T-cell (primary cell): ENCODE measurements at places on chromosomes 2 and 18.

GRCh38 chr2:106059416-106060065, 134.6 kb downstream of the UXS1 start:
- no peaks in the 10 kb centered on the region for H3K27me3 ChIP-seq
- H3K4me3 ChIP-seq: no peak overlapping the region
- H3K27ac ChIP-seq: peak overlapping the region; percentile 36
- no peaks in the 10 kb centered on the region for H3K36me3 ChIP-seq
- H3K4me1 ChIP-seq: peaks cover 35% of the 10 kb centered on the region

DNA sequence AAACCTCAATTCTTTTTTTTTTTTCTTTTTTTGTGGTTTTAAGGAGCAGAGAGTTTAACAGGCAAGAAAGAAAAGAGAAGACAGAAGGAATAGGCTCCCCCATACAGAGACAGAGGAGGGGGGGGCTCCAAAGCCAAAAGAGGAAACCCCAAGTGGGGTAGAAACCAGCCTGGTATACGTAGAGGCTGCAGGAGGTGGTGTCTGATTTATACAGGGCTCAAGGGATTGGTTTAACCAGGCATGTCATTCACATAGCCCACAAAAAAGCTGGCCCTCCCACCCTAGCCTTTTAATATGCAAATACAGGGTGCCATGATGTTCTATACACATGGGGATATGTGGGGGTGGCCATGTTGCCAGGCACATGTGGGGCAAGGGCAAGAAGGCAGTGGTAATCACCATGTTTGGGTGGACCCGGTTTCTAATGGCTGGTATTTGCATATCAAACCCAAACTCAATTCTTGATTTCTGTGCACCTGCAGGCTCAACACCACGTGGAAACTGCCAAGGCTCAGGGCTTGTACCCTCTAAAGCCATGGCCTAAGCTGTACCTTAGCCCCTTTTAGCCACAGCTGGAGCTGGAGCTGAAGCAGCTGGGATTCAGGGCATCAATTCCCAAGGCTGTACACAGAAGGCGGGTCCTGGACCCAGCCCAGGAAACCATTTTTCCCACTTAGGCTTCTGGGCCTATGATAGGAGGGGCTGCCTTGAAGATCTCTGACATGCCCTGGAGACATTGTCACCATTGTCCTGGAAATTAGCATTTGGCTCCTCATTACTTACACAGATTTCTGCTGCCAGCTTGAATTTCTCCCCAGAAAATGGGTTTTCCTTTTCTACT, 170.3 kb downstream of the MAIP1 start:
- no peaks in the 10 kb centered on the region for H3K4me1 ChIP-seq
- H3K36me3 ChIP-seq: no peaks in the 10 kb centered on the region
- no peak for DNase-seq
- H3K27ac ChIP-seq: no peak overlapping the region
- H3K4me3 ChIP-seq: no peak overlapping the region
- H3K27me3 ChIP-seq: no peaks in the 10 kb centered on the region

DNA sequence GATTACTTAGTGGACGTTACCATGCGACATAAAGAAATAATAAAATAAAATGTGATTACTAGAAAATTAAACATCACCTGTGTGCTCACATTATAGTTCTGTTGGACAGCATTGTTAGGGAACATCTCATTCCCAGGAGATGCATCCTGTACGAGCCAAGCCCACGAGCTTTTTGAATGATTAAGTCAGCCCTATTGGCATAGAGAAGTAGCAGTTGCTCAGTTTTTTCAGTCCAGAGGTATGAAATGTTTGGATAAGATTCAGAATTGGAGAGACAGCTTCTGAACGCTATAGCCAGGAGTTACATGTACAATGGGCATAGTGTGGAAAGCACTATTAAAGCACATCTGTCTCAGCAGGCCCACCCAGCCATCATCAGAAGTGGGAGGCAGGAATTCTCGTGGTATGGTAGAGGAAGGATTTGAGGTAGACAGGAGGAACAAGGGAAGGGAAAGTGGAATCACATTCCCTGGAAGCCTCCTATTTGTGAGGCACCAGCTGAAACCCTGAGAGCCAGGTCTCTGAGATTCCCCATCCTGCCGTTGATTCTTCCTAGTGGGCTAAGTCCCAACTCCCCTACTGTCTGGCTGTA, 8.6 kb downstream of the SPATS2L start:
- H3K27ac ChIP-seq: no peak overlapping the region
- no peaks in the 10 kb centered on the region for H3K4me1 ChIP-seq
- no peaks in the 10 kb centered on the region for H3K27me3 ChIP-seq
- DNase-seq: no peak
- no peak overlapping the region for H3K4me3 ChIP-seq

- no peaks in the 10 kb centered on the region for H3K4me1 ChIP-seq
- H3K27ac ChIP-seq: no peak overlapping the region
- H3K27me3 ChIP-seq: peaks cover 16% of the 10 kb centered on the region
- DNase-seq: no peak
- H3K36me3 ChIP-seq: no peaks in the 10 kb centered on the region
Observed at GRCh38 chr2:104938231-104938941, 84.5 kb downstream of the POU3F3 start.

GRCh38 chr2:48176876-48177275, 270.6 kb upstream of the FBXO11 start:
- H3K27me3 ChIP-seq: no peaks in the 10 kb centered on the region
- H3K36me3 ChIP-seq: no peaks in the 10 kb centered on the region
- no peak overlapping the region for H3K27ac ChIP-seq
- H3K4me3 ChIP-seq: no peak overlapping the region

DNA sequence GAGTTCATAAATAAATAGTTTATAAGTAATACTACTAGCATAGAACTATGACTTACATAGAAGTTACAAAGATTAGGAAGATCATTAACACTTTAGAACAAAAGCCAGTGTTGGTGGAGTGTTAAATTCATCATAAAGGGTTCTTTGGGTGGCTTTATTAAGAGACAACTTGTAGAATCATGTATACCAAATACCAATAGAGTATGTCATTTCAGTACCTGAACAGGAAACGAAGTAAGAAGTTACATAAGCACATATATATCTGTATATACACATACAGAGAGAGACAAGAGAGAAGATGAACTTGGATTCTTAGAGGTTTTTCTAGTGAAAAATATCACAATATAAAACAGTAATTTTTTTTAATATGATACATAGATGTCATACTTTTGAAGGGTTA, 82.5 kb upstream of the OTX1 start:
- H3K27ac ChIP-seq: no peak overlapping the region
- no peak overlapping the region for H3K4me3 ChIP-seq
- H3K27me3 ChIP-seq: no peaks in the 10 kb centered on the region
- no peaks in the 10 kb centered on the region for H3K36me3 ChIP-seq
- no peaks in the 10 kb centered on the region for H3K4me1 ChIP-seq

DNA sequence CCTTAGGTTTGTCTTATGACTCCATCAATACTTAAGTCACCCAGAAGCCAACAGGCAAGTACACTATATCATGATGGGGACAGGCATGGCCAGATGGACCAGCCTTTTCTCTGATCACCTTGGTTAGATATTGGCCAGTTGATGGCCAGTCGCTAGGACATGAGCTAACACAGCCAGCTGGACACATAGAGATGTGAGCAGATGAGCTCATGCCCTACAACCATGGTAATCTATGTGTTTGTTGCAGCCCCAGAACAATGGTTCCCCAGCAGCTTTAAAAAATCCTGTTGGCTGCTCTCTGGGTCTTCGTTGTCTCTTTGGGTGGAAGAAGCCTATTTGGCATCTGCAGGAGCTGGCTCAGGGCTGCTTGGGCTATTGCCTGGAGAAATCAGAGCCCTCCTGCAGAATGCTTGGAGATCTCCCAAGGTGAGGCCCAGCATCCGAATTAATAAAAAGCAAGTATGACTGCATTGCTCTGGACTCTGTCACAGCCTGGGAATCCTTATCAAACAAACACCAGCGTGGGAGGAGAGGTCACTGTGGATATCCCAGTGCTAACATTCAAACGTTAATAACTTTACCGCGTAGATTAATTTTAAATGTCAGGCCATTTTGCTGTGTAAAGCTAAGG, 62.3 kb upstream of the KLHL29 start:
- H3K27ac ChIP-seq: no peak overlapping the region
- peaks cover 19% of the 10 kb centered on the region for H3K27me3 ChIP-seq
- DNase-seq: no peak
- H3K36me3 ChIP-seq: no peaks in the 10 kb centered on the region
- H3K4me3 ChIP-seq: no peak overlapping the region
- no peaks in the 10 kb centered on the region for H3K4me1 ChIP-seq

DNA sequence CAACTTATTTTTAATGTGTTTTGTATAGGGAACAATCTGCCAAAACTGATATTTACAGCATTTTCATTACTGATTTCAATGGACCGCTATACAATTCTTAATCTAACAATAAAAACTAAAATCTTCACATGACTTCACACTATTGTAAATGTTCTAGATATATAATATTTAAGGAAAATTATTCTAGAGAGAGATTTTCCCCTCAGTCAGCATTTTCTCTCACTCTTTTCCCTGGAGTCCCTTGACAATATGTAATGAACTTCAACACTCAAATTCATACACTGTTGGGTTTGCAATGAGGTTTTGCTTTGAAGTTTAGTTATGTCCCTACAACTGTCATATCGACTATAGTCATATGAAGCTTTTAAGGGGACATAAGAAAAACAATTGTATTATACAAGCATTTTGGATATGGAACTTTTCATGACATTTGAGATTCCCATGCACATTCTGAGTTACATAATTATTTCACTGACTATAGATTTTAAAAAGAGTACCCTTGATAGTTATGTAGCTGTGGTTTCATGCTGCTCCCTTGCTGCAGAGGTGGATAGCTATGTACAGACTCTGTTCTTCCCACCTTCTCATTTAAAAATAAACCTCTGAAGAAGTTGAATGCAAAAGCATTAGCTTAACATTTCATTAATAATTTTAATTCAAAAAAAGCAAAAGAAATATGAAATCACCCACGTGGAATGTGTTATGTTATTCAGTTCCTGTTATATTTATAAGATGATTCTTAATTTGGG, 338.5 kb downstream of the AKAIN1 start:
- no peak overlapping the region for H3K27ac ChIP-seq
- H3K36me3 ChIP-seq: no peaks in the 10 kb centered on the region
- no peaks in the 10 kb centered on the region for H3K27me3 ChIP-seq
- no peaks in the 10 kb centered on the region for H3K4me1 ChIP-seq
- DNase-seq: no peak

GRCh38 chr2:113240915-113241911, 37.5 kb downstream of the PAX8 start:
- no peaks in the 10 kb centered on the region for H3K4me1 ChIP-seq
- no peak for DNase-seq
- H3K36me3 ChIP-seq: no peaks in the 10 kb centered on the region
- no peak overlapping the region for H3K27ac ChIP-seq

GRCh38 chr2:190891889-190892288, 11.3 kb downstream of the GLS start:
- peaks cover 26% of the 10 kb centered on the region for H3K4me1 ChIP-seq
- no peak overlapping the region for H3K27ac ChIP-seq
- no peak overlapping the region for H3K4me3 ChIP-seq
- H3K27me3 ChIP-seq: no peaks in the 10 kb centered on the region
- H3K36me3 ChIP-seq: no peaks in the 10 kb centered on the region

GRCh38 chr2:189581354-189582139, 961 bp upstream of the SLC40A1 start:
- H3K27ac ChIP-seq: peak overlapping the region; percentile 49
- H3K4me1 ChIP-seq: peaks cover 18% of the 10 kb centered on the region
- no peaks in the 10 kb centered on the region for H3K27me3 ChIP-seq
- no peak for DNase-seq
- peak overlapping the region; percentile 66 for H3K4me3 ChIP-seq

DNA sequence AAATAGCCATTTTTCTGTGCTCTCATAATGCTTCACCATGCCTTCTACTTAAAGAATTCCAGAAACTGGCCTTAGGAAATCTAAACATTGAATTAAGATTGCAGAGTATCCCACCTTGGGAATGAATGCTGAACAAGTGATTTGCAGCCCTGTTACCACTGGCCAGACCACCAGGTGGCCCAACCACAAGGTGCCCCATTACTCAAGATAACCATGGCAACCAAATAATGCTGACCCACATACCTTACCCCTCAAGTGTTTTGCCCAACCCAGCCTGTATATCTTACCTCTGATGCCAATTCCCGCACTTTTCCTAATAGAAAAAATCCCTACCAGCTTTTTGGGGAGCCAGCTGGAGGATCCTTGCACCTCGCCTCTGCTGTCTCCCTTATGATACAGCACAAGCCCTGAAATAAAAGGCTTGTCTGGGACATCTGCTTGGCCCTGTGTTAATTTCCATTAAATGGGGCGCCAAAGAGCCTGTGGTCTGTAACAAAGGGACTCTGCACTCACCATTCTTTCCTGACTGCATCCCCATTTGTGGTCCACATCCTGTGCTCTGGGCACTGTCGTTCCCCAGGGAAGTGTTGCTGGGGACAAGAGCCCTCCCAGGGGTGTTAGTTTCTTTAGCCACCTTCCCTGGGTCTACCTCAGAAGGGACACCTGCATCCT, 17.3 kb upstream of the KCNF1 start:
- H3K4me3 ChIP-seq: no peak overlapping the region
- no peak for DNase-seq
- H3K27ac ChIP-seq: no peak overlapping the region
- peaks cover 2% of the 10 kb centered on the region for H3K27me3 ChIP-seq
- H3K4me1 ChIP-seq: no peaks in the 10 kb centered on the region

- DNase-seq: no peak
- no peaks in the 10 kb centered on the region for H3K36me3 ChIP-seq
- peak overlapping the region; percentile 95 for H3K27ac ChIP-seq
- H3K4me1 ChIP-seq: peaks cover 11% of the 10 kb centered on the region
Observed at GRCh38 chr2:69437751-69438154, 518 bp upstream of the NFU1 start.

GRCh38 chr2:84302513-84303412, 156.3 kb downstream of the SUCLG1 start:
- H3K4me1 ChIP-seq: no peaks in the 10 kb centered on the region
- H3K4me3 ChIP-seq: no peak overlapping the region
- no peak overlapping the region for H3K27ac ChIP-seq
- no peaks in the 10 kb centered on the region for H3K27me3 ChIP-seq
- peak; percentile 15 for DNase-seq
- no peaks in the 10 kb centered on the region for H3K36me3 ChIP-seq

GRCh38 chr2:36704475-36705150, 8.1 kb downstream of the VIT start:
- peaks cover 7% of the 10 kb centered on the region for H3K27me3 ChIP-seq
- no peak overlapping the region for H3K27ac ChIP-seq
- no peak for DNase-seq
- no peaks in the 10 kb centered on the region for H3K36me3 ChIP-seq
- H3K4me1 ChIP-seq: no peaks in the 10 kb centered on the region

GRCh38 chr2:160963957-160964356, 196.3 kb upstream of the TANK start:
- H3K27me3 ChIP-seq: no peaks in the 10 kb centered on the region
- no peak overlapping the region for H3K4me3 ChIP-seq

GRCh38 chr2:21415234-21415633, 291.5 kb downstream of the TDRD15 start:
- no peaks in the 10 kb centered on the region for H3K4me1 ChIP-seq
- H3K27ac ChIP-seq: no peak overlapping the region
- no peak overlapping the region for H3K4me3 ChIP-seq
- no peaks in the 10 kb centered on the region for H3K27me3 ChIP-seq
